ENCODE measurements at places on chromosomes 5 and 9.

- peak; percentile 76 for DNase-seq
These were observed 379.4 kb downstream of the GADD45G start for GRCh38 chr9:89984214-89984613.

- no peak for DNase-seq
These were observed 122.1 kb upstream of the CD180 start for GRCh38 chr5:67318746-67319145.

- peak; percentile 98 for DNase-seq
These were observed 18.1 kb downstream of the RAI14 start for GRCh38 chr5:34674187-34674586.

GRCh38 chr5:81297531-81297930, 3.9 kb upstream of the ZCCHC9 start:
- no peak for DNase-seq

- DNase-seq, result peak; percentile 50
These were observed 696 bp downstream of the ZFP62 start for GRCh38 chr5:180860273-180860886.

GRCh38 chr9:108933231-108933717, 650 bp downstream of the ELP1 start:
- DNase-seq, result peak; percentile 8

- peak; percentile 53 for DNase-seq
These were observed 17.2 kb upstream of the FCN2 start for GRCh38 chr9:134863306-134863902.

DNA sequence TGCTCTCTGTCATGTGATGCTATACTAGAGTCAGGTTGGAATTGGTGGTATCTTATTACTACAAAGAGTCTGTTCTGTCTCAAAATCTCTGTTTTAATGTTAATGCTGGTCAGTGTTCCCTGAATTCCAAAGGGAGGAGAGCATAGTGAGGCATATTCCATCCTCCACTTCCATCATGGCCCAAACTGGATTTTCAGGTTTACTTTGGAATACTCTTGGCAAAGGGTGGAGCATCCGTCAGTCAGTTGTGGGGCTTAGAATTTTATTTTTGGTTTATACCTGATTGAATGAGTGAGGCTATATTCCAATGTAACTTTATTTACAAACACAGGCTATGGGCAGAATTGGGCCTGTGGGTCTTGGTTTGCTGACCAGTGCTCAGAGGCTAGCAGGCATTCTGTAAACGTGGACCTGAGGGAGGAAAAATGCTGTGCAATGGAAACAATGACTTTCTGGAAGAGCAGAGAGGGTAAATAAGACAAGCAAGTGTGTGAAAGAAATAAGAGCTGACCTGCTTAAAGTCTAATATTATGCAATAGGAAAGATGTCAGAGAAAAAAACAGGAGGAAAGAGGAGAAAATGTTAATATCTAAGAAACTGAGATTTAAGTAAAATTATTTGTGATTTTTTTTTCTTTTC, 106.2 kb upstream of the CLINT1 start:
- DNase-seq, result no peak

DNA sequence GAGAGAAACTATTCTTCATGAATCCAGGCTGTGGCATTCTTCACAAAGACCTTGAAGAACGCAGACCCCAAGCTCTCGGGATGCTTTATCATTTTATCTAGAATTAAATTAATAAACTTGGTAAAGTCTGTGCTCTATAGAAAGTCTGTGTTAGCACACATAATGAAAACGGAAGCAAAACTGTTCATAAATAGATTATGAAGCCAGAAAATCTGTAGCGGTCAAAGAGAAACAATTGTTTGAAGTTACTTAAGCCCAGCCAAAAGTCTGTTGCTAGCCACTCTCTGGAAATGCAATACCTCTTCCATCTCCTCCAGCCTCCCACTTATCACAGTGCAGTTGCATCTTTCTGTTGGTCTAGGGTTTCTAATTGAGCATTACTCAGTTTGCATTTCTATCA, 375.9 kb downstream of the KIF4B start:
- no peak for DNase-seq

DNA sequence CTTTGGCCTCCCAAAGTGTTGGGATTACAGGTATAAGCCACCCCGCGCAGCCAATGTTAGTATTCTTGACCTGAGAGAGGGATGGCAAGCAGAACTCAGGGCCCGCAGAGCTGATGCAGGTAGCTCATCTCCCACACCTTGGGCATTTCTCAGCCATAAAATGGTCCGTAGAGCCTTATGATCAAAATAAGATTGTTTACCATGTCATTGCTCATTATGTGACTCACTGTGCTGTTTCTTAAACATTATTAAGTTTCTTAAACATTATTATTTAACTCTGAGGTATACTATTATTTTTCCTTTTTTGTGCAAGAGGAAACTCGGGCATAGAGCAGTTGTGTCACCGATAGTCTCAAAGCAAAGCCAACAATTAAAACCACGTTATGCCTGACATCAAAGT, 42.4 kb upstream of the POU4F3 start:
- no peak for DNase-seq

- peak; percentile 11 for DNase-seq
These were observed 301.5 kb upstream of the ACTBL2 start for GRCh38 chr5:57784121-57784520.

- peak; percentile 37 for DNase-seq
These were observed 56.1 kb downstream of the GRIA1 start for GRCh38 chr5:153546566-153546965.

DNA sequence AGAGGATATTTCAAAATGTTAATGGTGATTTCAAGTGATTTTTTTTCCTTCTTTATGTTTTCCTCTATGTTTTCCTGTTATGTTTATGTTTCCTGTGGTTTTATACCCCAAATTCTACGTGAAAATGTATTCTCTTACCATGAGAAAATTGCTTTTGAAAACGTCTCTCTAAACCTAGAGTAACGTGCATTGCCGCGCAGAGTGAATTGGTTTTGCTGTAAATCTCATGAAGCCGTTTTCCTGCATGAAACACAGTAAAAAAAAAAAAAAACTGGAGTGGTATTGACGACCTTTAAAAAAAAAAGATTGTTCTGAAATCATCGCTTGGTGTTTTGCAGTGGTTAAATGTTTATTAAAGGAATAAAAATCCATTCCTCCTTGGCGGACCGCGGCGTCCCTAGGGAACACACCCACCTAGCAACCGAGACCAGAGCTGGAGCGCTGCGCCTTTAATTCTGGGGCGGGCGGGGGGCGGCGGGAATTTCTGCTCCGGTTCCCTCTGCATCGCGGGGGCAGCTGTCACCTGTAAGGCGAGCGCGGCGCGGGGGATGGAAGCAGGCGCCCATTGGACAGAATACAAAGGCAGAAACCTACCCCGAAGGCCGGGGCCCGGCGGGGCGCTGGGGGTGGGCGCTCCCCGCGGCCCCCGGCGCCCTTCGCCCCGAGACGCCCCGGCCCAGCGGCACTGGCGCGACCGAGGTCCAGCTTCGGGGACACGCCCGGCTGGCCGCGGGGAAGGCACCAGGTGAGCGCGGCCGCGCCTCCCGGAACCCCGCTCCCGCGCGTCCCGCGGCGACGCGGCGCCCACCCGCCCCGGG, at the start of gene SOWAHA:
Gene SOWAHA, plus strand, starts transcription at position 522 of the 818 bp plus-strand sequence. CDS start 320 bp downstream, outside the sequence.
- DNase-seq, result no peak

GRCh38 chr5:53430618-53431252, 49.7 kb upstream of the FST start:
- peak; percentile 73 for DNase-seq

- DNase-seq, result no peak
These were observed 108.8 kb downstream of the PRKACG start for GRCh38 chr9:68905129-68905528.

DNA sequence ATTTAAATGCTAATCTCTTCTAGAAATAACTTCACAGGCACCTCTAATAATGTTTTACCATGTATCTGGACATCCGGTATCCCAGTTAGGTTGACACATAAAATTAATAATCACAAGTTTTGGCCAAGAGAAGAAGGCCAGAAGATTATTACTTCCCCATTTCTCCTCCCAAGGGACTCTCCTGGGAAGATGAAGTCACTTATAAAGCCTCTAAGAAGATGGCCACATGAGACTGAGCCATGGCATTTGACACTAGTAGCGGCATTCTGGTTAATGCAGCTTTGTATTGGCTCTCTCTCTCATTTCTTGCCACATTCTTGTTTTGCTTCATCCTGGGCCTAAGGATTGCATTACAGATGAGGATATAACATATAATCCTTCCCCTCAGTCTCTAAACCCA, 34.5 kb upstream of the RASA1 start:
- DNase-seq, result peak; percentile 6

DNA sequence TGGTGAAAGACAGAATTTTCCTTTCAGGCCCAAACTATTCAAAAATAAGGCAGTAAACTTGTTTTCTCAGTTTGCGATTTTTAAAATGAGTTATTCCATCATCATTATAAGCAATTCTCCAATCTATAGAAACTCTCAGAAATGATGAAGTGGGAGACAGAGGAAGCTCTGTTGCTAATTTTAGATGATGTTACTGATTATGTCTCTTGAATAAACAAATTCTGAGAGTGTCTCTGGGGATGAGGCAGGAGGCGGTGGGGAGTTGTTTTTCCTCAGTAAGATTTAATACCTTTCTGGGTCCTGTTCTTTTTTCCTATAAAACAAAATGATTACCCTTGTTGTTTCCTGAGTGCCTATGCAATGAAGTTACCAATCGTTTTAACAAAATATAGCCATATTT, 43.9 kb upstream of the TEX48 start:
- DNase-seq, result no peak

- DNase-seq, result peak; percentile 99
These were observed 364.6 kb upstream of the TRPC7 start for GRCh38 chr5:136729901-136730355.

DNA sequence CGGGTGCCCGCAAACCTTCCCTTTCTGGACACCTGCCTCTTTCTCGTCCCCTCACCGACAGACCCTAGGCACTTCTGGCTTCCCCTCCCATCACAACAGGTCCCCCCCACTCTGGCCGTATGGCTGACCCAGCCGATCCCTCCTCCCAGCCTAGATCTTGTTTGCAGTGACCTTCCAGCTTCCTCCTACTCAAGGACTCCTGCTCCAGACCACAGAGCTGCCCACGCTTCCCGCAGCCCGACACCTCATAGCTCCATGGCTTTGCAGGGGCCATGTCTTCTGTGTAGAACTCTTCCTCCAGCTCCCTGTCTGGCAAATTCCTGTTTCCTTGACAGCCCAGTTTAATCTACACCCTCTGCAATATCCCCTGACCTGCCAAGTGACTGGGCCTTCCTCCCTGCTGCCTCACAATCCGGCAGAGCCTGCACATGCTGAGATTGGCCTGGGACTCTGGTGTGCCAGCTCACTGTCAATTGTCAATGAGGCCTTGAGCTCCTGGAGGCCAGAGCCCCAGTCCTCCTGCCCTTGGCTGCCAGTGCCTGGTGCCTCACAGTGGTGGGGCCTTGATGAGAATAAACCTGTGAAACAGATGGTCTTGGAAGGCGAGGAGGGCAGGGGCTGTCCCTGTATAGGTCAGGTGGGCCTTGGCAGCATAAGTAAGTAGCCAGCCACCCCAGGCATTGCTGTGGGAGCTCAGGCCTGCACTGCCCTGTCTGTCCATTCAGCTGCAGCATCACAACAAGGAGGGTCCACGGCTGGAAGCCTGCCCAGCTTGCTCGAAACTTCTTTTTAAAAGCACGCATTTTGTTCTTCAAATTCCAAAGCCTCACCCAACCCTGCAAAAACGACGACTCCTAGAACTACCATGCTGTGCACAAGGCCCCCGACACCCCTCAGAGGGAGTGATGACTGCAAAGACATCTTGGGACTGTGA, 50.5 kb downstream of the GADD45G start:
- no peak for DNase-seq

- peak; percentile 75 for DNase-seq
These were observed 13.3 kb downstream of the RPS14 start for GRCh38 chr5:150436141-150436680.

DNA sequence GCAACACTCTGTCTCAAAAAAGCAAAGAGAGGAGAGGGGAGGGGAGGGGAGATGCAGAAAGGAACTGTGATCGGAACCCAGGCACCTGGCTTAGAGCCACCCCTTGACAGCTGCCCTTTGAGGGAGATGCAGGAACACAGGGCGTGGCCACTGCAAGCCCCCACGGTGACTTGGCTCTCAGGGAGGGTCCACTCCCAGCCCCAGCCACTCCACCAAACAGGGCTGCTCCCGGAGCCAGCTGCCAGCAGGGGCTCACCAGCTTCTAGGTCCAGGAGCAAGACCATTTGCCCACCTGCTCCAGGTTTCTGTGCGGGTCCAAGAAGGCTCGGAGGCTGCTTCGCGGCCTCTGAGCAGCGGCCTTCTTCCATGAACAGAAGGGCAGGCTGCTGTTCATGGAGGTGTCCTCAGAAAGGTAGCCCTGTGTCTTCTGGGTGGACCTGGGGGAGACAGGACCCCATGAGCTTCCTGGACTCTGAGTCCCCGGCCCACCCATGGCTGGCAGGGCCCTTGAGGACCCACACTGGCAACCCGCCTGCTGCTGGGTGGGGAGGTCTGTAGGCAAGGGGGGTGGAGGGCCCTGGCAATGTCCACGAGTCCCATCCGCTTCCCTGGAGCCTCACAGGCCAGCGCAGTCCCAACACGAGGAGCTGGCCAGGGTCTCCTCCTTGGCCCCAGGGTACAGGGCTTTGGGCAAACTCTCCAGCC, 7.9 kb downstream of the C9orf50 start:
- no peak for DNase-seq

DNA sequence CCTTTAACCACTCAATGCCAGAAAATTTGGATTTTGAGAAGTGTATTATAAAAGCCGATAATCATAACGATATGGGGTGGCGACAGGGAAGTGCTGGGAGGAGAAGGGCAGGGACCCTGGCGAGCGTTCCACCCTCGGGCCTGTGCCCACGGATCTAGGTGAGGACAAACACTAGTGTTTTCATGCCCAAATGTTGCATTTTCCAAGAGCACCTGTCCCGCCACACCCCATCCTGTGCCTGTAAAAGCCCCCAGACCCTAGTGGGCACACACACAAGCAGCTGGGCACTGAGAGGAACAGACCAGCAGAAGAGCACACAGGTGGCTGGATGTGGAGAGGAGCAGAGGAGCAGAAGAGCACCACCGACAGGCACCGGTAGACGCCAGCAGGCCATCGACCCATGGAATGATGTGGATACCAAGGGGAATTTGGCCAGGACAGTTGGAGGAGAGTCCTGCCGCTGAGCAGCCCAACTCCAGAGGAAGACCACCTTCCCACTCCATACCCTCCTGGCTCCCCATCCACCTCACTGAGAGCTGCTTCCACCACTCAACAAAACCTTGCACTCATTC, 315.0 kb downstream of the EDIL3 start:
- DNase-seq, result no peak

DNA sequence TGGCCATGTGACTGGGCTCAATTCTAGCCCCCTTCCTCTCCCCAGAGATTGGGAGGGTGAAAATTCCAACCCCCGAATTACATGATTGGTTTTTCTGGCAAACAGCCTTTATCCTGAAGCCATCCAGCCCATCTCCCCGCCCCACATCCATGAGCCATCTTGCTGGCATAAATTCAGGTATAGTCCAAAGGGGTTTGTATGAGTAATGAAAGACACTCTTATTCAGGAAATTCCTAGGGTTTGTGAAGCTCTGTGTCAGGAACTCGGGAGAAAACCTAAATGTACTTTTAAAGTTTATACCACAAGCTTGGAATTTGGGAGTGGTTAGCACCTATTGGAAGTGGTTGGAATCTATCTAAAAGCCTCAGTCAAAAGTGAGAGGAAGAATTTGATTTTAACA, 80.6 kb upstream of the SIMC1 start:
- DNase-seq, result peak; percentile 65

GRCh38 chr9:86945728-86946200, 1.5 kb downstream of the GAS1 start:
- peak; percentile 56 for DNase-seq
